A549 treated with ZK216348 at 1 μM for 4 hours (cell line): ENCODE measurements at places on chromosomes 4 and X. TPM values are rescaled to one million over a fixed set of nuclear protein-coding genes. Genes with fewer than 3 reads are reported as not detected.

Gene TSPAN6
- total RNA-seq, result 32.1 to 46.5 TPM (median 38.3 TPM) in 5 replicates

Gene S100G
- not detected in 5 replicates for total RNA-seq

Gene FAM9B
- total RNA-seq, result not detected in 5 replicates

Gene GEMIN8
- total RNA-seq, result 6.8 to 11.5 TPM (median 10.3 TPM) in 5 replicates

Gene USP27X
- total RNA-seq, result 3.2 to 4.9 TPM (median 4.6 TPM) in 5 replicates

Gene NWD2
- total RNA-seq, result not detected in 5 replicates

Gene RWDD4
- total RNA-seq, result 17.9 to 23.0 TPM (median 19.8 TPM) in 5 replicates

Gene NUDT10
- total RNA-seq, result 0.51 to 0.74 TPM (median 0.55 TPM) in 5 replicates

Gene PFKFB1
- 0.11 to 0.20 TPM (median 0.19 TPM) in 3 of 5 replicates, not detected in the others for total RNA-seq

Gene C1QTNF7
- total RNA-seq, result not detected in 5 replicates

Gene NHS
- total RNA-seq, result 2.3 to 4.3 TPM (median 2.9 TPM) in 5 replicates

Gene PDE6B
- total RNA-seq, result not detected in 5 replicates

Gene TMSB15B
- 4.1 to 7.8 TPM (median 6.1 TPM) in 5 replicates for total RNA-seq

Gene ARHGAP6
- total RNA-seq, result not detected in 5 replicates

Gene EDA2R
- 10.7 to 14.9 TPM (median 12.2 TPM) in 5 replicates for total RNA-seq

Gene FHL1
- 20.4 to 26.7 TPM (median 23.4 TPM) in 5 replicates for total RNA-seq

Gene GPR119
- total RNA-seq, result not detected in 5 replicates

Gene CXCL3
- 4.4 to 8.3 TPM (median 4.5 TPM) in 5 replicates for total RNA-seq

Gene AKAP14
- total RNA-seq, result not detected in 5 replicates

Gene INTS12
- total RNA-seq, result 14.5 to 19.4 TPM (median 15.0 TPM) in 5 replicates

Gene RPL34
- total RNA-seq, result 817 to 886 TPM (median 865 TPM) in 5 replicates

Gene ART3
- total RNA-seq, result not detected in 5 replicates

Gene MAGEB10
- not detected in 5 replicates for total RNA-seq

Gene OPRPN
- total RNA-seq, result not detected in 5 replicates

Gene PASD1
- total RNA-seq, result not detected in 5 replicates
